ENCODE measurements at places on chromosomes 2 and 18.
A peak's percentile ranks its signal among the peaks of the same experiment; 100 is the strongest.

- DNase-seq, result no peak
Observed at GRCh38 chr18:52237551-52237950, 102.4 kb upstream of the DCC start.

DNA sequence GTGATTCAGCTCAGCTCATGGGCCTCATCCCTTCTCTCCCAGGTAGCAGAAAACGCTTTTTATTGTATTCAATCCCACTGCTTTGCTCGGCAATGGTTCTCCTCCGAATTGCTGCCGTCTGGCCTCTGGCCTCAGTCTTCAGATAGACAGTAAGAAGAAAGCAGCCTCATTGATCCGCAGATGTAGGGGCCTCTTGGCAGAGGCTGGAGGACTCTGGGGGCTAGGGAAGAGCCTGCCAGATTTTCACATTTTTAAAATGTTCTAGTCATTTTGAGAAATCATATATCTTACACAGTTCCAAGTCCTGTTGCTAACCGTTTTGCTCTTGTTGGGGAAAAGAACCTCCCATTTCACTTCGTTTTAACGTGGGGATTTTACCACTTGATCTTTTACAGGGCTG is 123.3 kb downstream of the RNF144A start:
- DNase-seq, result no peak

DNA sequence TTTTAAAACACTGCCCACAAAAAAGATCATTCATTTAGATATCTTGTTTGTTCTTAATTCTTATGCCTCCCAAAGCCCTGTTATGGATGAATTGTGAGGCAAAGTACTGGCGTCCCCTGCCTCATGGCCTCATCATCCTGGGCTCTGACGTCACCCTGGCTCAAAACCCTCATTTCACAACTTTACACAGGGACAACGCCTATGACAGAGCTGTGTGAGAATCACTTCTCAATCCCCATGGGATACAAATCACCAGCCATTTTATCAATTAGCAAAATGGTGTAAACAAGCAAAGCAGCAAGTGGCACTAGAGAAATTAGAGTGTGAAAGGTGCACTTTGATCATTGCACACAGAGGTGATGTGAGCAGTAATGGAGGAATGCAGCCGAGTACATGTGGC is 16.6 kb downstream of the FHOD3 start:
- DNase-seq, result no peak

GRCh38 chr2:16120591-16121180 is 180.3 kb downstream of the MYCN start:
- no peak for DNase-seq

- DNase-seq, result no peak
Observed at GRCh38 chr2:1784986-1785617, 40.8 kb upstream of the PXDN start.

DNA sequence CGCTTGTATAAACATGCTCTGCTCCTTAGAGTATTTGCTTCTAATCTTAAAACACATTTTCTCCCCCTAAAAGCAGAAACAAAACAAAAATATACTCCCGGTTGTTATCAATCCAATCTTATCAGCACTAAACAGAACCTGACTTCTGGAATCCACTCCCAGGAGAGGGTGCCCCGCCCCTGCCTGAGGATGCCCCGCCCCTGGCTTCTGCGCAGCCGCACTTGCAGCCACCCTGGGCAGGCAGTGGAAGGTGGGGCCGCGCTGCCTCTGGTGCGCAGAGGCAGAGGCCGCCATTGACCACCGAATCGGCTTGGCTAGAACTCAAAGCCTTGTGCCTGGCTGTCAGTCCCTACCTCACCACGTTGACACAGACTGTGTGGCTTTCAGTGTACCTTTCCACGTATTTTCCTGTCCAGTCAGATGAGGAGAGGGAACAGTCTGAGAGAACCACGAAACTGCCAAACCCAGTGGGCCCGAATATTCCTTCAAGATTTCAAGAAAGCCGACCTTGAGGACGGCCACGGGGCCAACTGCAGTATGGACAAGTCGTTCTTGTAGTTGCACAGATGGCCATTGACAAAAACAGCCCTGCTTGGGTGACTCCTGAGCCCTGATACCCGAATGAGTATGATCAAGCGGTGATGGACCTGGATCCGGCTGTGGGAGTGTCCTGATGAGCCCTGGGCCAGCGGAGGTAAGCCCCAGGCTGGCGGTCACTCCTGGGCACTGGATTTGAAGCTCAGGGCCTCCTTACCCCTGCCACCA is 46.2 kb upstream of the ARHGAP28 start:
- DNase-seq, result no peak

GRCh38 chr18:74556126-74556525 is 21.8 kb downstream of the CNDP1 start:
- DNase-seq, result no peak

- DNase-seq, result peak; percentile 44
Observed at GRCh38 chr2:74690571-74690970, 36.5 kb downstream of the SEMA4F start.

DNA sequence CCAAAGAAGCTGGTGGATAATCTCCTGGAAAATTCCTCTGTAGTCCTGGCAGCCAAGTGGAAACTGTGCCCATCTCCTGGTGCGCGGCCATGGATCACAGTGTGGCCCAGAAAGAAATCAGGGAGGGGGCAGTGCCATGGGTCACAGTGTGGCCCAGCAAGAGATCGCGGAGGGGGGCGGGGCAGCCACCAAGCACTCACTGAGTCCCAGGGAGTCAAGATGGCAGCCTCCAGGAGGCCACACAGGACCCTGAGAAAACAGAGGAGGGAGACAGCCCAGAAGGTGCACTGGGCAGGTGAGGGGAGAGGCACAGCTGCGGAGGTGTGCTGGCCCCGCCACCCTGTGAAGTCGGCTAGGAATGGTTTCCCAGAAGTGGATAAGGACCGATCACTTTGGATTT is 8.1 kb upstream of the ATP6V1B1 start:
- DNase-seq, result no peak

GRCh38 chr2:42256505-42256904 is 87.4 kb downstream of the EML4 start:
- DNase-seq, result no peak

DNA sequence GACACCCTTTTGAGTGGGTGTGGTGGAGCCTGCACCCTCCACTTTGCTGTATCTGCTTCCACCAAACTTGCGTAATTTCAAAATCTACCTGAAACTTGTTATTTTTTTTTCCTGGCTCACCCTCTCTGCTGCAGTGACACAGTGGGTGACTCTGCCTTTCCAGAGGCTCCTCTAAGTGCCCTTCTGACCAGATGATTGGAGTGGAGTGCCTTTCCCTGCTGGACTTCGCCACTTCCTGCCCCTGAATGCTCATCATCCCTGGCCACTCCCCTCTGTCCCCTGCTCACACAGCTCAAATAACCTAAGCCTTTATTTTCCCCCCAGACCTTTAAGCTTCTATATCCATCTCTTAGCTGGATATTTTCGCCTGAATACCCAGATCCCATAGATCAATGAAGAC is 777.5 kb upstream of the ID2 start:
- no peak for DNase-seq

DNA sequence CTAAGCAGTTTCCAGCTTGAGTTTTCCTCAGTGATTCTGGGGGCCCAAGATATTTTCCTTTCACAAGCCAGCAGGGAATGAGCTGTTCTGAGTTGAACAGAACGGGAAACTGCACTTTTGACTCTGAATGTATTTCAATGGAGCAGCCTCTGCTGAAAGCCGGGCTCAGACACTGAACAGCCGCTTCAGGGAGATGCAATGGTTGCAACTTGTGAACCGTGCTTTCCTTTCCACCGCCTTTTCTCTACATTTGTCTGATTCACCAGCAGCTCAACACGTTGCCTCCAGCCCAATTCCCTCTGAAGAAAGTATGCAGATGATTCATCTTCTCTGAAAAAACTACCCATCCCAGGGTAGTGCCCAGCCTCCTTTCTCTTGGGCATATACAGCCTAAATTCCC is 119.3 kb upstream of the PKDCC start:
- DNase-seq, result no peak

DNA sequence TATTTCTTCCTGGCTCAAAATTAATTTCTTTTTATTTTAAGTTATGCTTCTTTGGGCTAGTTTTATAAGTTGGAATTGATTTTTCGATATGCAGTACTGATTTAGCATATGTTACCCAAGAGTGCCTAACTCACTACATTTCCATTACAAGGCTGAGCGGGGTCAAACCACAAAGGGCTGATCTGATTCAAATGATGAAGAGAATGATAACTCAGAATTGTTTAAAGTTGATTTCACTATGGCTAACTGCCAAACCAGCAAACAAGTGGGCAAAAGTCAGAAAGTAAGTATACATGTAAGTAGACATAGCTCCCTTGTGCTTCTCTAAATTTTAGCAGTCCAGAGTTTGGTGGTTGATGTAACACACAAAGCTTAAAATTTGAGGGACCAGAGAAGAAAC is 35.6 kb downstream of the RAD51AP2 start:
- no peak for DNase-seq

- no peak for DNase-seq
Observed at GRCh38 chr18:70671889-70672565, 383.2 kb downstream of the SOCS6 start.
